Stimulated activated naive CD4-positive, alpha-beta T cell (primary cell): ENCODE measurements at places on chromosomes 2 and 18.

- DNase-seq, result no peak
Measured at GRCh38 chr18:7974200-7974874, 407.2 kb downstream of the PTPRM start.

DNA sequence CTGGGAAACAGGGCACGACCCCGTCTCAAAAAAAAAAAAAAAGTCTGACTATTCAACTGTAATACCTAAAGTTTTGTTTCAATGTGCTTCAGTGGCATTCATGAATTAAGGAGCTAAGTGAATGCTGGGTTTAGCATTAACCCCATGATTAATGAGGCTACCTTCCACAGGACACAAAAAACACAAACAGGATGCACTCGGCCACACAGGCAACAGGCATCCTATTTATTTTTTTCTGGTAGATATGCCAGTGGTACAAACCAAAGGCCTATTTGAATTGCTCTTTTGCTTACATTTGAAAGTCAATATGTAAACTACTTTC, 48.3 kb downstream of the CDH2 start:
- no peak for DNase-seq

DNA sequence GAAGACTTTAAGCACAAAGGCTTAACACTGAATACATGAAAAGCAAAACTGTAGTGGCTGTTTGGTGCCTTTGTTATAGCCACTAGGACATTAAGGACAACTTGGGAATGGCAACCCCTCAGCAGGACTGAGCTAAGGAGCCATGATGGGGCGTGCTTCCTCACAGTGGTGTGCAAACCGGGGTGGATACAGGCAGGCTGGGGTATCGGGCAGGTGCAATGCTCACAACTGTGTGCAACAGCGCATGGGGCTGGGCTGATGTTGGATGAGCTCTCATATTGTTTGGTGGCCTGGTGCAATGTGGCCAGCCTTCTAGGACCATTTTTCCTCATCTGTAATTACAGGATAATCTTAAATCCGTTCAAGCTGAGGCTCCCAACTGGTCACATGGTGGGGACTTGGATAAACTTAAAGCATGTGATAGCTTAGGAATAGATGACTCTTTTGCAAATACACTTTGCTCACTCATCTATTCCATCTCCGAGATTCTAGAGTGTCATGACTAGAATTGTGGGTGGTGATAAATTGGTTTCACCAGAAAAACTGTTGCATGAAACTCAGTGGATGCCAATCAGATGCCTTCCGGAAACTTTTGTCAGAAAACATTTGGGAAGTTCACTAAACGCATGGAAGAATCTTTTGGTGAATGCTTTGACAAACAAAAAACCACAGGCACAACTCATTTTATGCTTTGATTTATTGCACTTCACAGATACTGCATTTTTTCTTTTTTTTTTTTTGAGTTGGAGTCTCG, 116.5 kb downstream of the PXDN start:
- DNase-seq, result no peak

- no peak for DNase-seq
Measured at GRCh38 chr18:9695605-9696004, 12.5 kb upstream of the RAB31 start.

DNA sequence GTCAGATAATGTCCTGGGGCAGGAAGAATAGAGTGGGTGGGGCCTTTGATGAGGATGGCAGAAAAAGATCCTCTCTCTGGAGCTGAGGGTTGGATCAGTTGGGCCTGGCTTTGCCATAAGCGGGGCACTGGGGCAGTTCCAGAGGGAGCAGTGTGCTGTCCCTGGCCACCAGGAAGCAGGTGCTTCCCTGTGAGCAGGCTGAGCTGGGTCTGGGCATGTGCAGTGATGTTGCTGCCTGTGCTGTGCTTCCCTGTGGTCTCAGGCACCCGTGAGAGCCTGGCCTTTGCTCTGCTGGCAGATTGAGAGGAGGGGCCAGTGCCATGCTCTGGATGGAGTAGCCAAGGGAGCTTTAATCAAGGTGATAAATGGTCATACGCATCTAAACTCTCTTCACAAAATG, 14.6 kb upstream of the NPPC start:
- no peak for DNase-seq

DNA sequence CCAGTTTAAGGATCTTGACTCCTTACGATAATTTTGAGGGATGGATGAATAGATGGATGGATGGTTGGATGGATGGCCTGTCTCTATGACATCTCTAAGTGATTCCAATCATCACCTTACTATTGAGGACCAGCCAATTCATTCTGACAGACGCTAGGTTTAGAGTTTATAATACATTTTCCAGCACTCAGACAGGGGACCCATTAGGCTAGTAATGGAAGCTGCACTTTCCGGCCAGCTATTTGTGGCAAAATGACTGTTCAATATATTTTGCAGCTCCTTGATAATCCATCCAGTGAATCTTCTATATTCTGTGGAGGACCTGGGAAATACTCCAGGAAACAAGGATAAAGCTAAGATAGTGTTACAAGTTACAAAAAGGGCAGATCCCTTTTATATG, 262.9 kb downstream of the TDRD15 start:
- DNase-seq, result no peak

DNA sequence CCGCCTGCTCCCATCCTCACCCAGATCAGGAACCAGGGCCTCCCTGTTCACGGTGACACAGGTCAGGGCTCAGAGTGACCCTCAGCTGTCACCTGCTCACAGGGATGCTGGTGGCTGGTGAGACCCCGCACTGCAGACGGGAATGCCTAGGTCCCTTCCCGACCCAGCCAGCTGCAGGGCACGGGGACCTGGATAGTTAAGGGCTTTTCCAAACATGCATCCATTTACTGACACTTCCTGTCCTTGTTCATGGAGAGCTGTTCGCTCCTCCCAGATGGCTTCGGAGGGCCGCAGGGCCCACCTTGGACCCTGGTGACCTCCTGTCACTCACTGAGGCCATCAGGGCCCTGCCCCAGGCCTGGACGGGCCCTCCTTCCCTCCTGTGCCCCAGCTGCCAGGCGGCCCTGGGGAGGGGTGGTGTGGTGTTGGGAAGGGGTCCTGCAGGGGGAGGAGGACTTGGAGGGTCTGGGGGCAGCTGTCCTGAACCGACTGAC, 31.7 kb downstream of the GPC1 start:
- no peak for DNase-seq

- no peak for DNase-seq
Measured at GRCh38 chr18:57353940-57354461, 1.6 kb downstream of the ST8SIA3 start.

- DNase-seq, result no peak
Measured at GRCh38 chr2:43178602-43179542, 47.5 kb downstream of the ZFP36L2 start.

GRCh38 chr2:64348386-64349130, 105.4 kb upstream of the LGALSL start:
- no peak for DNase-seq

GRCh38 chr2:23696752-23697045, 230.2 kb downstream of the ATAD2B start:
- no peak for DNase-seq

DNA sequence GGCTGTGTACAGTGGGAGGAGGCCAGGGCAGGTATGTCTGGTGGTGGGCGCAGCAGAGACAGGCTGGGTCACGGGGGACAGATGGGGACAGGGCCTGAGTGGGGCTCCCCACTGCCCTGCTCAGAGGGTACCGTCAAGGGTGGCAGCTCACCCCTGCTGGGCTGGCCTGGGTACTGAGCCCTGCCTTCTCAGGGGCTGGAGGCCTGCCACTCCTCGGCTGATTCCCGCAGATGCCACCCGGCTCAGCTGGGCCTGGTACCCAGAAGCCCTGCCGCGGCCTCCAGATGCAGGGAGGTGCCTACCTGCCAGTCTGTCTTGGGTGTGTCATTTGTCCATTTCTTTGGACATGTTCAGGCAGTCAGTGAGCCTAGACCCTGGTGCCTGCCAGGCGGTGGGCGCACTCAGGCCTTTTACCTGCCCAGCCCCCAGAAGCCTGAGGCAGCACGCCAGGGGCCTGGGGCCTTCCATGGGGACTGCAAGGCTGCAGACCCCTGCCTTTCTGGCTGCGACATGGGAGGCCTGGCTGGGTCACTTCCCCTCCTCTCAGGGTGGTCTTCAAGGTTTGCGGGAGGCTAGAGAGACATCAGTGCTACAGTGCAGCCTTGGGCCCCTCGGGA, 3.3 kb downstream of the SNORC start:
- no peak for DNase-seq

- DNase-seq, result no peak
Measured at GRCh38 chr18:32152705-32153448, 37.0 kb upstream of the MEP1B start.

DNA sequence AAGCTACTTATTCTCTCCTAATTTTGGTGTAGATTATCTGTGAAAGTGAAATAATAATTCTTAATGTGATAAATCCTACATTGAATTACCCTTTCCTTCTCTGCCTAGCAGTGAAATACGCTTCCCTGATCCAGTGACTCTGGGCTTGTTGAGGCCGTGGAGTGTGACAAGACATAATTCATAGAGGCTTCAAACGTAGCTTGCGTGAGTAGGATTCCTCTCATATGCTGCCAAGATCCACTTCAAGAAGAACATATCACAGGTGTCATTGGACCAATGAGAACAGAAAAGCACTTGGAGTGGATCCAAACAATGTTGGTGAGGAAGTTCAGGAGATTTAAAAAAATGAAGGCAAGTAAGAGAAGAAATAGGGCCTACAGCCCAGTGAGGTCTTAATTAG, 221.3 kb upstream of the TMEFF2 start:
- no peak for DNase-seq
